ENCODE measurements at places on chromosomes 1 and 21.

DNA sequence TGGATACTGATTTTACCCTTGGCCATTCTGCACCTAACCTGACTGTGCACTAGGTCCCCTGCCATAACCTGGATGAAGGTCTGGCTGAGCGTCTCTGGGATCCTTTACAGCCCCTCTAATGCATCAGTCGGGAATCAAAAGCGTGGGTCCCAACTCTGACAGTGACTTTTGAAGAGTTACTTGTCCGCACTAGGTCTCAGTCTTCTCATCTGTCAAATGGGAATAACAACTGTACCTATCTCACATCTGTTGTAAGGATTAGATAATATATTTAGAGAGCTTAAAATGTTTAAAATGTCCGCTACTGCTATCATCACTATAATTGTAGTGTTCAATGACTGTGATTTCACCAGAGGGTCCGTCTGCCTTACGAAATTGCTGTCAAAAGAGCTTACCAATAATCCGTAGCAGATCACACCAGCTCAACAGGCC is 746 bp downstream of the TADA1 start:
- peak overlapping the region; percentile 80 for H3K27ac ChIP-seq
- no peak for DNase-seq
- peaks cover 55% of the 10 kb centered on the region for H3K4me1 ChIP-seq
- peaks cover 13% of the 10 kb centered on the region for H3K36me3 ChIP-seq

GRCh38 chr21:15003463-15004135 is 61.2 kb downstream of the NRIP1 start:
- peaks cover 51% of the 10 kb centered on the region for H3K4me1 ChIP-seq
- H3K36me3 ChIP-seq, result peaks cover 10% of the 10 kb centered on the region
- H3K27me3 ChIP-seq, result no peaks in the 10 kb centered on the region

GRCh38 chr1:30294508-30294907 is 428.9 kb downstream of the MATN1 start:
- no peak for DNase-seq
- H3K27me3 ChIP-seq, result peaks cover 10% of the 10 kb centered on the region
- H3K4me1 ChIP-seq, result no peaks in the 10 kb centered on the region
- no peak overlapping the region for H3K27ac ChIP-seq
- no peaks in the 10 kb centered on the region for H3K36me3 ChIP-seq

- no peaks in the 10 kb centered on the region for H3K27me3 ChIP-seq
- no peaks in the 10 kb centered on the region for H3K36me3 ChIP-seq
- H3K4me3 ChIP-seq, result no peak overlapping the region
- H3K4me1 ChIP-seq, result no peaks in the 10 kb centered on the region
Measured at GRCh38 chr21:15410853-15411252, 318.9 kb upstream of the USP25 start.

DNA sequence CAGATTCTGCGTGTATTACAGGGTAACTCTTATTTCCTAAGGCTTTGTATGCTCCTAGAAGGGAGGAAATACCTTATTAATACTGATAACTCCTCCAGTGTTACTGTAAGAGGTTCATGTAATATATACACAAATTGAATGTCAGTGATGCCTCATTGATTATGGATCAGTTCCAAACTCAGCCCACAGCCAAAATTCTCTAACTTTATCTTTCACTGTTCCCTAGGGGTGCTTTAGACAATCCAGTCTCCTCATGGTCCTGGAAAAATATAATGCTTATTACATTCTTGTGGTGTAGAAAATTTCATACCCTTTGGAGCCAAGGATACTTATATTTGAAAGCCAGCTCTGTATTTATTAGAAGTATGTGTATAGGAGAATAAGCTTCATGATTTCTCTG is 73.0 kb downstream of the NGF start:
- H3K27me3 ChIP-seq, result peaks cover 6% of the 10 kb centered on the region
- DNase-seq, result no peak
- H3K4me3 ChIP-seq, result no peak overlapping the region
- no peaks in the 10 kb centered on the region for H3K4me1 ChIP-seq
- no peaks in the 10 kb centered on the region for H3K36me3 ChIP-seq

DNA sequence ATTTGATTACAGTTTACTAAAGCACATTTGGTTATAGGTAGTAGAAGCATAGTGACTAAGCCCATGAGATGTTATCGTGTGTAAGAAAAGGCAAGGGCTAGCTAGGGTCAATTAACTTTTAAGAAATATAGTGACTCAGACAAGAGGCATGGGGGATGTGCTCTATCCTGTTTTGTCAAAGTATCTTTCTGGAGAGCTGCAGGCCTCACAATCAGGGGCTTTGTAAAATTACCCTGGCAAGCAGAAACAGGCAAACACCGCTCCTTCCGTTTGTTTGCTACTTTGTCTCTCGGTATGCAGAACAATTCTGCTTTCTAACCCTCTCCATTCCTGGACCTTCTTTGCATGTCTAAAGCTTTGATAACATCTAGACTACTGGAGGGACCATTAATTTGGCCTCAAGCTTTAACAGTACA is 26.1 kb upstream of the ZNF697 start:
- H3K36me3 ChIP-seq, result no peaks in the 10 kb centered on the region
- no peaks in the 10 kb centered on the region for H3K4me1 ChIP-seq

- H3K4me1 ChIP-seq, result no peaks in the 10 kb centered on the region
- H3K4me3 ChIP-seq, result no peak overlapping the region
- H3K36me3 ChIP-seq, result no peaks in the 10 kb centered on the region
- H3K27me3 ChIP-seq, result no peaks in the 10 kb centered on the region
- H3K27ac ChIP-seq, result no peak overlapping the region
- no peak for DNase-seq
Measured at GRCh38 chr1:18885311-18886002, 16.9 kb downstream of the ALDH4A1 start.

DNA sequence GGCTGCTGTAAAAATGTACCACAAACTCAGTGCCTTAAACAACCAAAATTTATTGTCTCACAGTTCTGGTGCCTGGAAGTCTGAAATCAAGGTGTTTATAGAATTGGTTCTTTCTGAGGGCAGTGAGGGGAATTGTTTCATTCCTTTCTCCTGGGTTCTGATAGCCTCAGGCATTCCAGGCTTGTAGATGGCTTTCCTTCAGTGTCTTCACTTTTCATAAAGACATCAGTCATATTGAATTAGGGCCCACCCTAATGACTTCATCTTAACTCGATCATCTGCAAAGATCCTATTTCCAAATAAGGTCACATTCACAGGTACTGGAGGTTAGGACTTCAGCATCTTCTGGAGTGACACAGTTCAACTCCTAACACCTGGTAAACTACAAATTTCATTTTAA is 15.0 kb downstream of the CDKN2C start:
- DNase-seq, result no peak
- H3K27ac ChIP-seq, result no peak overlapping the region
- no peaks in the 10 kb centered on the region for H3K36me3 ChIP-seq

DNA sequence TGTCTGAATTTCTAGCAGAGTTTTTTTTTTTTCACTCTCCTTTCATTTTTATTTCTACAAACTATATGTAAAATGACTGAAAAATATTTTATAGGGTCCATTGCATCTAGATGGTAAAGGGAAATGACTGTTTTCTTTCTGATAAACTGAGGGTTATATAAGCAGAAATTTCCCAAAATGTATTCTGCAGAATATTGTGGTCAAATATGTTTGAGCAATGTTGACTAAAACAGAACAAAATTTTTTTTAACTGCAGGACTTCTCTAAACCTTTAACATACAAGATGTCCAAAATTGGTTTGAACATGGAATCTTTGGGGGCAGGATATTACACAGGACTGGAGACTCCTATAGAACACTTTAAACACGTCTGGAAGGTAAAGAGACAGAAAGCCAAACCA is 190.5 kb downstream of the TOMM20 start:
- H3K27ac ChIP-seq, result peak overlapping the region; percentile 0
- no peak overlapping the region for H3K4me3 ChIP-seq
- H3K27me3 ChIP-seq, result no peaks in the 10 kb centered on the region

GRCh38 chr21:33854604-33855003 is 61.0 kb downstream of the ATP5PO start:
- H3K27me3 ChIP-seq, result peaks cover 4% of the 10 kb centered on the region
- no peak overlapping the region for H3K4me3 ChIP-seq
- no peak for DNase-seq

- no peak overlapping the region for H3K4me3 ChIP-seq
- peak overlapping the region; percentile 0 for H3K27ac ChIP-seq
- peaks cover 16% of the 10 kb centered on the region for H3K36me3 ChIP-seq
- no peaks in the 10 kb centered on the region for H3K27me3 ChIP-seq
- no peak for DNase-seq
Measured at GRCh38 chr1:51264451-51264850, 28.4 kb downstream of the RNF11 start.

DNA sequence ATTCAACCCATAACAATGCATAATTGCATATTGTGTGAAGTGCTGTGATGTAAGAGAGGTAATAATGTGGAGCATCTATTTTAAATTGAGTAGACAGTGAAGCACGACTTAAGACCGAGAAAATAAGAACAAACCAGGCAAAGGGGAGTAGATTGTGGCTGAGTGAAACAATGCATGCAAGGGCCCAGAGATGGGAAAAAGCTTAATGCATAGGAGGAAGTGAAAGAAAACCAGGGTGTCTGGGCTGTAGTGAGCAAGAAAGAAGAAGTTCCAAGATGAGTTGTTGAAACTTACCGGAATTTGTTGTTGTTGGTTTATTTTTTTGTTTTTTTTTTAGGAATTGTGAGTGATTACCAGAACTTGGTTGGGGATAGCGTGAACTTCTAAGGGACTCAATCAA is 104.7 kb downstream of the SNX7 start:
- no peaks in the 10 kb centered on the region for H3K36me3 ChIP-seq
- no peaks in the 10 kb centered on the region for H3K4me1 ChIP-seq
- DNase-seq, result no peak
- no peak overlapping the region for H3K4me3 ChIP-seq

DNA sequence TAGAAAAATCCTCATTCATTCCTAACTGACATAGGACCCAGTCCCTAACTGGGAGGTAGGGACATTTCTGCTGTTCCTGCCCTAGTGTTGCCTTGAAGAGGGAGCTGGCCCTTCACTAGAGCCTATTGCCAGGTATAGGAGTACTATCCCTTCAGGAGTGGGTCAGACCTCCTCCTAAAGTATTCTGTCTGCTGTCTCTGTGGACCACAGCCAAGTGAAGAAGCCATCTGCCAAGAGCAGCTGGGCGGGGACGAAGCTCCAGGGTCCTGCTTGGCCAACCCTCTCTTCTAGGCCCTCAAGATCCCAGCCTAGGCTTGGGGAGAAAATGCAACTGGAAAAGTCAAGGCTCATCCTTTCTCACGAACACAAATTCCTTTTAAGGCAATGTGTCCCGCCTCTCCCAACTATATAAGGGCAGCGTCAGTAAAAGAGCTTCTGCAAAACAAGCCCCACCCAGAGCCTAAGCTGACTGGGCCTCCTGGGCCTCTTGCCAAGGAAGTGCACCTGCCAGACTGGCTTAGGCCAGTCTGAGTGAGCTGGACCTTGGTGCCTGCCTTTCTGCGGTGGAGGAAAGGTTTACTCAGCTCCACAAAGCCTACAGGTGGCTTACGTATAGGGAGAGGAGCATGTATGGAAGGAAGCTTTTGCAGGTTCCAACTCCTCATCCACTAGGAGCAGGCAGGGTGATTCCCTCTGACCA is 638 bp upstream of the TUFT1 start:
- peaks cover 16% of the 10 kb centered on the region for H3K4me1 ChIP-seq
- no peak overlapping the region for H3K27ac ChIP-seq
- peaks cover 6% of the 10 kb centered on the region for H3K36me3 ChIP-seq
- H3K27me3 ChIP-seq, result peaks cover 13% of the 10 kb centered on the region

DNA sequence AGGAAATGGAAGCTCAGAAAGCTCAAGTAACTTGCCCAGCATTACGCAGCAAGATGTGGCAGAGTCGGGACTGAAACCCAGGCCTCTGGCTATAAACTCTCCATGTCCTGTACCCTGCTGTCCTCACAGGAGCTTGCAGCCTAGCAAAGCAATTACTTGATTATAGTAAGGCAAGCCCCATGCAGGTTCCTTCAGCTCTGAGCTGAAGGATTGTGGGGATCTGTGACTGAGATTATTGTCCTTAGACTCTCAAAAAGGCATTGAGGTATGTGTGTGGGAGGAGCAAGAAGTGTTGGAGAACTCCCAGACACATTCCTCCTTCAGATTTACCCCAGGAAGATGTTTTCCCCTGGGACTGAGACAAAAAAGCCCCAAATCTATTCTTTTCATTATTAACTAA is 124.0 kb upstream of the SPATA6 start:
- H3K27ac ChIP-seq, result no peak overlapping the region
- no peak overlapping the region for H3K4me3 ChIP-seq
- DNase-seq, result no peak

GRCh38 chr1:231417513-231417912 is 4.6 kb downstream of the EGLN1 start:
- peak overlapping the region; percentile 3 for H3K27ac ChIP-seq
- H3K4me1 ChIP-seq, result peaks cover 71% of the 10 kb centered on the region
- peaks cover under 1% of the 10 kb centered on the region for H3K27me3 ChIP-seq

GRCh38 chr1:1305300-1306069 is 2.2 kb downstream of the ACAP3 start:
- DNase-seq, result peak; percentile 60
- peaks cover 15% of the 10 kb centered on the region for H3K4me1 ChIP-seq
- peak overlapping the region; percentile 88 for H3K4me3 ChIP-seq
- H3K36me3 ChIP-seq, result no peaks in the 10 kb centered on the region
- no peaks in the 10 kb centered on the region for H3K27me3 ChIP-seq

- DNase-seq, result no peak
- no peaks in the 10 kb centered on the region for H3K36me3 ChIP-seq
- H3K4me3 ChIP-seq, result no peak overlapping the region
- H3K4me1 ChIP-seq, result peaks cover 39% of the 10 kb centered on the region
- no peak overlapping the region for H3K27ac ChIP-seq
Measured at GRCh38 chr1:89516055-89516454, 8.6 kb upstream of the LRRC8B start.

GRCh38 chr1:41015897-41016470 is 5.5 kb downstream of the SLFNL1 start:
- no peaks in the 10 kb centered on the region for H3K27me3 ChIP-seq
- DNase-seq, result no peak
- H3K36me3 ChIP-seq, result peaks cover 38% of the 10 kb centered on the region
- H3K4me1 ChIP-seq, result no peaks in the 10 kb centered on the region
- no peak overlapping the region for H3K4me3 ChIP-seq

Data from activated T-helper 1 cell treated with anti-CD3 and anti-CD28 coated beads, Interleukin-12 subunit alpha, Interleukin-12 subunit beta, Interleukin-2, Interleukin-4 antibody, amounts not matched to agents 30 ng/mL and 10 ng/mL and 1 ng/mL, durations not matched to agents 14 hours and 24 hours and 36 hours (primary cell).